ENCODE measurements at places on chromosomes 7 and 10.

DNA sequence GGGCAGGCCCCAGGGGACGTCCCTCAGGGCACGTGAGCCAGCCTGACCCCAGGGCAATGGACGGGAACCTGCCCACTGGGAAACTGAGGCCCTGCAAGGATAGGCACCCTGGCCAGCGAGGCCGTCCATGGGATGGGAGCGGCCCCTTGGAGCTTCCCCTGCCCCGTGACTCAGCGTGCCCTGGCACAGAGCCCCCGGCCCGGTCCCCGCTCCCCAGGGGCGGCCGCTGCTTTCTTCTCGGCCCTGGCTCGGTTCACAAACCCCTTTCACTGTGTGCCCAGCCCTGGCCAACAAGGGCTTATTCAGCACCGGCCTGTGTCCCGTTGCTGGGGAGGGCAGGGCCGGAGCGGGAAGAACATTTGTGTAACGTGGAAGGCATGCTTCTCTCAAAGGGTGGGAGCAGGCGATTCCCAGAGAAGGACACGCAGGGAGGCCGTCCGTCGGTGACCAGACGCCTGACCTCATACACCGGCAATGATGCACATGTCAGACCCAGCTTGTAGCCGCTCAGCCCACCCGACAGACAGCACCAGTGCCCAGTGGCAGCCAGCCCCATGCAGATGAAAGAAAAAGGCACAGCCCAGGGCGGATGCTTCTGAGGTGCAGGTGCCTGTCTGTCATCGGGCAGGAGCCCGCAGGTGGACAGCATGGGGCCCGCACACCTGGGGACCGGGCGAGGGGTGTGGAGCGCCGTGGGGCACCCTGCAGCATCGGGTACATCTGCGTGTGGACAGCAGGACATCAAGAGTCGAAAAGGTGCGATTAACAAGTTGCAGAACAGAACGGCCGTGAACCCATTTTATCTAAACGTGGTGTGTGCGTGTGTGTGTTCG is 94.5 kb downstream of the PDGFA start:
- DNase-seq = no peak

- DNase-seq = no peak
These were observed 114.5 kb downstream of the HIP1 start for GRCh38 chr7:75624134-75624832.

DNA sequence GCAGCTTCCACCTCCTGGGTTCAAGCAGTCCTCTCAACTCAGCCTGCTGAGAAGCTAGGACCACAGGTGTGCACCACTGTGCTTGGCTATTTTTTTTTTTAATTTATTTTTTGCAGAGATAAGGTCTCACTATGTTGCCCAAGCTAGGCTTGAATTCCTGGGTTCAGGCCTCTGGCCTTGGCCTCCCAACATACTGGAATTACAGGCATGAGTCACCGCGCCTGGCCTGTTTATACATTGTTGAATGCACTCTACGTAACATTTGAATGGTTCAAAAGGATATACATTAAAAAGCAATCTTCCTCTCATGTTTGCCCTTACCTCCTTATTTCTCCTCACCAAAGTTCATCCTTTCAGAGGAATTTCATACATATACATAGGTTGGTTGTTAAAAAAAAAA is 7.2 kb upstream of the SNX10 start:
- DNase-seq = no peak

DNA sequence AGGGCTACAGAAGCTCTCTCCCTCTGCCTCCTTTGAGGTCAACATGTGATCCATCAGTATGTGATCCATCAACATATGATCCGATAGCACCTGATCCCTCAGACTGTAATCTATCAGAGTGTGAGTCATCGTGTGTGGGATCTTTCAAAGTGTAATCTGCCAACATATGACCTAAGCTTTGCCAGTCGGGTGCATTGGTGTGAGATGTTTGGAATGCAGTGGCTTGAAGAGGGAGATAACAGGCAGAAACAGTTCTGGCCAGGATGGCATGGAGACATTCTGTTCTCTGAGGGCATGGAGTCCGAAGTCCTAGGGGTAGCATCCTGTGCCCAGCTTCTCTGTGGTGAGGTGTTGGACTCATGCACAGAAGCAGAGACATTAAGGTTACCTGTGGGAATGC is 217.7 kb upstream of the ETV1 start:
- DNase-seq = no peak

- no peak for DNase-seq
These were observed 176.9 kb upstream of the ZWINT start for GRCh38 chr10:56537984-56538383.

DNA sequence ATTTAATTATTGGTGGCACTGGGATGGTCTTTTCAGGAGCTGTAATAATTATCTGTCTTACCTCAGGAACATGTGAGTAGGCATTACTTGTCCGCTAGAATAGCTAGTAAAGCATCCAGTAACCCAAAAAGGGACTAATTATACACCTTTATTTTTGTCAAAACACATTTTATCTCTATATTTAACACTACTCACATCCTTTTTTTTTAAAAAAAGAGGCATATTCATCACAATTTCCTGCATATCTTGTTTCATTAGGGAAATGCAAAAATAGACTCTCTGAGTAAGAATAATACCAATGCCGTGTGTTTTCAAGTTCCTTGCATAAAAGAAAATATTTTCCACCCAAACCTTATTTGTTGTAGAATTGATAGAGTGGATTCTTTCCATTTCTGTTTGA is 99.5 kb downstream of the VTI1A start:
- no peak for DNase-seq

DNA sequence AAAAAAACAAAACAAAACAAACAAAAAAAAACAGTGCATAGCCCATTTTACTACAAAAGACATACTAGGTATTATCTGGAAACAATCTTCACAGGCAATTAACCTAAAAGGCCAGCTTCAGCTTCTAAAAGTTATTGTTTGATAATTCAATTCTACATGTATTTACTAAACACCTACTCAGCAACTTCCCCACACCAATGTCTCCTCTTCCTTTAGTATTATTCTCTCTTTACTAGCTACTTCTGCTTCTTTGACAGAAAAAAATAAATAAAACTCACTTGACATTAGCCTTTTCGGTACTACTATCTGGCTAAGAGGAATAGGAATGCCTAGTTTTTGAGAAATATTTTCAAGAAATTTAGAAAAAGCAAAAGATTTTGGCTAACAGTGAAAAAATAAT is 2.8 kb downstream of the TM9SF3 start:
- no peak for DNase-seq

DNA sequence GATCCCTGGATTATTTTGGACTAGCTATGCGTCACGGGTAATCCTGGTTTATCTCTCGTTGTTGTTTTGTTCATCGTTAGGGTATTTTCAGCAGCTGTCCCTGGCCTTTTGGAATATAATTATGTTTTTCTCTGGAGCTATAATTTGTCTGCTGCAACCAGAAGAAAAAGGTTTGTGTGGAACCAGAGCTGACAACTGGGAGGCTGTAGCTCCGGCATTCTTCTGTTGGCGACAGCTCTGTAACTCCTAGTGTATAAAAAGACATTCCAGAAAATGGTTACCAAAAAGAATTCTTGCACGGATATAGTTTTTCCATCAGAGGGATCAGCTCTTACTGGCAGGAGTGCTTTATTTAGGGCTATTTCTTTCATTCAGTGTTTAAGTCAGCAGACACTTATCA is 130.9 kb upstream of the PRR15 start:
- no peak for DNase-seq

DNA sequence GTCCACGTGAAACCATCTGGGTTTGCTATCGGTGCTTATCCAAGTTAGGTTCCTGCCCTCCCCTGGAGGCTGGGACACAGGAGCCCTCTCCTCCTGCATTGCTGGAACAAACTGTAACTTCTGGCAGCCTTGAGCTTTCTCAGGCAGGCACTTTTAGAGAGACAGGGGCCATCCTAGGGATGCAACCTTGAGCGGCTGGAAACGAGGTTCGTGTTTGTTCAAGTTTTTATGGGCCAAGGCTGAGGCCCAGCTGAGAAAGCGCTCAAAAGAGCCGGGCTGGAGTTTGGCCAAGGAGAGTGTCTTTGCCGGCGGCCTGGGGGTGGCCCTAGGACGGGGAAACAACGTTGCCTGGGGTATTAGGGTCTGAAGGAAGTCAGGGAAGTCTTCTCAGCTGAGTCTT is 5.5 kb upstream of the MMD2 start:
- DNase-seq = no peak

- no peak for DNase-seq
These were observed 203.9 kb upstream of the NEBL start for GRCh38 chr10:21100871-21101514.

- DNase-seq = no peak
These were observed 312.0 kb downstream of the WDR37 start for GRCh38 chr10:1367938-1368841.

GRCh38 chr7:155963771-155964195 is 151.5 kb upstream of the SHH start:
- DNase-seq = no peak

- DNase-seq = no peak
These were observed 4.9 kb upstream of the FOXP2 start for GRCh38 chr7:114409750-114410149.

GRCh38 chr10:92087750-92088395 is 164.3 kb downstream of the BTAF1 start:
- DNase-seq = peak; percentile 7

DNA sequence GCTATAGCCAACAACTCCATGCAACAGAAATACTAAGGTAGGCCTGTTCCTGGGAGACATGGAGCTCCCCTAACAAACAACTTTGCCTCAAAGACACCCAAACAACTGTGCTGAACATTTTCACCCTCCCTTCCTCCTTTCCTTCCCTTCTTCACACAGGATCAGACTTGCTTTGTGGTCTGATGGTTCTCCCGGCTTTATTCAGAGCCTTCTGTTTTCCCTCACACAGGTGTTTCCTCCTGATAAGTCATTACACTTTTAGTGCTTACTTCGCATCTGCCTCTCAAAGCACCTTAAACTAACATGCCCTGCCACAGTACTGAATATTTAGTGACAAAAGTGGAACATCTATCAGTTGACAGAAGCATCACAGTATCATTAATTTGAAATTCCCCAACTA is 56.3 kb upstream of the YAE1 start:
- DNase-seq = no peak

- no peak for DNase-seq
These were observed 68.7 kb upstream of the CHST15 start for GRCh38 chr10:124162136-124162535.

- DNase-seq = no peak
These were observed 3.4 kb downstream of the FAS start for GRCh38 chr10:88994019-88994418.
